ENCODE measurements at places on chromosomes 2 and 18. TPM values are rescaled to one million over a fixed set of nuclear protein-coding genes. Genes with fewer than 3 reads are reported as not detected.
A peak's percentile ranks its signal among the peaks of the same experiment; 100 is the strongest.

GRCh38 chr2:68280796-68281195, 28.5 kb upstream of the PPP3R1 start:
- no peaks in the 10 kb centered on the region for H3K36me3 ChIP-seq
- H3K27me3 ChIP-seq: no peaks in the 10 kb centered on the region
- H3K27ac ChIP-seq: no peak overlapping the region
- no peak for DNase-seq

GRCh38 chr2:9002637-9003365, 683 bp downstream of the MBOAT2 start:
- H3K36me3 ChIP-seq: no peaks in the 10 kb centered on the region
- H3K4me1 ChIP-seq: peaks cover 3% of the 10 kb centered on the region
- H3K27ac ChIP-seq: peak overlapping the region; percentile 3
- no peaks in the 10 kb centered on the region for H3K27me3 ChIP-seq
- peak overlapping the region; percentile 47 for H3K4me3 ChIP-seq
- DNase-seq: peak; percentile 17

DNA sequence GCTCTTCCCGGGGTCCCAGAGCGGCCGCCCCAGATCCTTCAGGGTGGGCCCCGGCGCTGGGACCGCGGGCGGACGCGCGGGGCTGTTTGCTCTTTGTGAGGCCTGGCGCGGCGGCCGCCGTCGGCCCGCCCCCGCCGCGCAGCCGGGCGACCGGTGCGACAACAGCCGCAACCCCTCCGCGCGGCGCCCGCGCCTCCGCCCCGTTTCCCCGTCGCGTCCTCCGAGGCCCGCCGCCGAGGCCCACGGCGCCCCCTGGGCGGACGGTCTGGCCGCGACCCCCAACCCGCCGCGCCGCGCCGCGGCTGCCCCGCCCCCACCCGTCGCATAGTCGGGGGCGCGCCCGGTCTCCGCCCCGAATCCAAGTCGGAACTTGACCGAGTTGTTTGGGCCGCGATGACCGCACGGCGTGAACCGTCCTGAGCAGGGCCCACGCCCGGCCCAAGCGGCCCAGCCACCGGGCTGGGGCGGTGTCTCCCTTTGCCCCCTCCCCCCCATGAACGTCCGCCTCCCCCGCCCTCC, 448 bp downstream of the YPEL5 start:
- H3K4me3 ChIP-seq: peak overlapping the region; percentile 80
- no peaks in the 10 kb centered on the region for H3K36me3 ChIP-seq
- H3K27ac ChIP-seq: peak overlapping the region; percentile 89
- no peak for DNase-seq

DNA sequence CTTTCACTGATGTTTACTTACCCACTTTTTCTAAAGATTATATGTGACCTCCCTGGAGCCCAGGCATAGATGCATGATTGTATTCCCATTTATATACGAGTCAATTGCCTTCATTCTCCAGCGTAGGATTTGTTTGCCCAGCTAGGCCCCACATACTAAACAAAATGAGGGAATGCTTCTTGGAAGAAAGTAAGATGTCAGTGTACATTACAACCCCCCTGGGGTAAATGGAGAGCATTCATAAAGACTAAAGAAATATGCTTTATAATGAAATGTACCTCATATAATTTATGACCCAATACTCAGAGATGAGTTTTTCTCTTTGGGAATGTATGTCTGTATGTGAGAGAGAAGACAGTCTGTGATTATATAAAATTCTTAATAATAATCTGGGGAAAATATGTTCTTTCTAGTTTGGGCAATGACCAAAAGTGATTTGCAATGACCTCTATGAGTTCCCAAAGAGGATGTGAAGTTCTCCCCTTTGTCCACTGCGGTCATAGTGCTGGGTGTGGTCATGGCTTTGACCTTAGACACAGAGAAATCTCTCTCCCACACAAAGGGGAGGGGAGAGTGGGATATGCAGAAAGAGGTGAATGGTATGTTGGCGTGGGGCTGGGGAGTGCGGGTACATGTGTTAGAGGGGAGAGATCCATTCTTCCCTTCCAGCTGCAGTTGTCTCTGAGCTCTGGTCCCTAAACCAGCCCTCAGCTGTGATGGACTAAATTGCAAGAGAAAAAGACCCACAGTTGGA, 175.6 kb downstream of the EN1 start:
- H3K4me1 ChIP-seq: peaks cover 3% of the 10 kb centered on the region
- H3K27ac ChIP-seq: no peak overlapping the region
- DNase-seq: no peak
- no peak overlapping the region for H3K4me3 ChIP-seq
- no peaks in the 10 kb centered on the region for H3K27me3 ChIP-seq
- H3K36me3 ChIP-seq: no peaks in the 10 kb centered on the region

LRRC30 gene
- total RNA-seq: not detected

KRTCAP3 gene
- total RNA-seq: 3.3 TPM

- no peak for DNase-seq
- H3K27ac ChIP-seq: no peak overlapping the region
- no peak overlapping the region for H3K4me3 ChIP-seq
- H3K27me3 ChIP-seq: no peaks in the 10 kb centered on the region
- no peaks in the 10 kb centered on the region for H3K4me1 ChIP-seq
Measured at GRCh38 chr2:65045651-65046050, 10.6 kb upstream of the CEP68 start.

DNA sequence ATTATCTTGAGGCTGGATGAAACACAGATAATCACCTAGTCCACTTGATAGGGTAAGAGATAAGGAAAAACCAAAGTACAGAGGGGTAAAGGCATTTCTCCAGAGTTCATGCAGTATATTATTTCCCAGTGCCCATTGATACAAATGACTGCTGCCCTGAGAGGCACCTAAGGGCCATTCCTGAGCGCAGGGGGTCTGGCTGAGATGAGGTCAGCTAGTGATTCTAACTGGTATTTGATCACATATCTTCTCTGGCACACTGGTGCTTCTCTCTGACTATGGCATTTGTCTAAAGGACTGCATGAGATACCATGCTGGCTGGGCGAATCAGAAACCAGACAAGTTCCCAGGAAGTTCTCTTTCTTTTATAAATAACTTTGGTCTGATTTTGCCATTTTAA, 73.3 kb upstream of the TFCP2L1 start:
- H3K4me1 ChIP-seq: no peaks in the 10 kb centered on the region
- no peak overlapping the region for H3K27ac ChIP-seq
- H3K4me3 ChIP-seq: no peak overlapping the region

DNA sequence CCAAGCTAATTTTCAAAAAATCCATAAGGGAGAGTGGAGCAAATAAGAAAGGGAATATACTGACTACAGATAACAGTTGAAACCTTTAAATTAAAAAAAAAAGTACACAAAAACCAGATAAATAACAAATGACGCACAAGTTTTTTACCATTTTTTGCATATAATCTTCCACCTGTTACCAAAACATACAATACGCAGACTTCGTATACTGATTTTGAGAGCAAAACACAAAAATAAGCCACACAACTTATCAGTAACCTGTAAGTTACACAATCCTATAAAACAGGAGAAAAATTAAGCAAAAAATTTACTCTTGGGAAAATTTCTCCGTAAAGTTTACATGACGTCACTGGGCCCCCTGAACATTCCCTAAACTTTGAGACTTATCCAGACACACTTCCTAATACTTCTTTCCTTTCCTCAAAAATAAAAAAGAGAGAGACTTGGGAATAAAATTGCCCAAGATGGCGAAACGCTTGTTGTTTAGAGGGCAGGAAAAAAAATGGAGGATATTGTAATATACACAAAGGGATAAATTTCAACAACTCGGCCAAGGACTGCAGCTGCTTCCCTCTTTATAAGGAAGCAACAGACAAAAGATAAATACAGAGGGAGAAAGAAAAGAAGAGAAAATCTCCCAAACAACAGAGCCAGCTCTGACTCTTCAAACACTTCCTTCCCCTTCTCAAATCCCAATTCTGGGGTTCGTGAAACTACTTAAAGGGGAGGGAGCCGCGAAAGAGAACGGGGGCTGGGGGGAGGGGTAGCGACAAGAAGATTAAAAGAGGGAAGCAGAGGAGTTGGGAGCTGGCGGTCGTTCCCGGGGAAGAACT, 1.6 kb downstream of the BAZ2B start:
- H3K27me3 ChIP-seq: peaks cover 2% of the 10 kb centered on the region
- DNase-seq: no peak
- no peaks in the 10 kb centered on the region for H3K36me3 ChIP-seq

- H3K27me3 ChIP-seq: no peaks in the 10 kb centered on the region
- DNase-seq: no peak
- H3K27ac ChIP-seq: no peak overlapping the region
- no peaks in the 10 kb centered on the region for H3K4me1 ChIP-seq
- no peak overlapping the region for H3K4me3 ChIP-seq
Measured at GRCh38 chr2:190267302-190267701, 52.3 kb downstream of the HIBCH start.

- no peaks in the 10 kb centered on the region for H3K4me1 ChIP-seq
- DNase-seq: no peak
Measured at GRCh38 chr18:11678211-11678610, 10.9 kb upstream of the GNAL start.

- no peak for DNase-seq
- H3K36me3 ChIP-seq: no peaks in the 10 kb centered on the region
- no peaks in the 10 kb centered on the region for H3K27me3 ChIP-seq
- no peaks in the 10 kb centered on the region for H3K4me1 ChIP-seq
- no peak overlapping the region for H3K27ac ChIP-seq
Measured at GRCh38 chr2:233005096-233005495, 8.0 kb downstream of the NGEF start.

DNA sequence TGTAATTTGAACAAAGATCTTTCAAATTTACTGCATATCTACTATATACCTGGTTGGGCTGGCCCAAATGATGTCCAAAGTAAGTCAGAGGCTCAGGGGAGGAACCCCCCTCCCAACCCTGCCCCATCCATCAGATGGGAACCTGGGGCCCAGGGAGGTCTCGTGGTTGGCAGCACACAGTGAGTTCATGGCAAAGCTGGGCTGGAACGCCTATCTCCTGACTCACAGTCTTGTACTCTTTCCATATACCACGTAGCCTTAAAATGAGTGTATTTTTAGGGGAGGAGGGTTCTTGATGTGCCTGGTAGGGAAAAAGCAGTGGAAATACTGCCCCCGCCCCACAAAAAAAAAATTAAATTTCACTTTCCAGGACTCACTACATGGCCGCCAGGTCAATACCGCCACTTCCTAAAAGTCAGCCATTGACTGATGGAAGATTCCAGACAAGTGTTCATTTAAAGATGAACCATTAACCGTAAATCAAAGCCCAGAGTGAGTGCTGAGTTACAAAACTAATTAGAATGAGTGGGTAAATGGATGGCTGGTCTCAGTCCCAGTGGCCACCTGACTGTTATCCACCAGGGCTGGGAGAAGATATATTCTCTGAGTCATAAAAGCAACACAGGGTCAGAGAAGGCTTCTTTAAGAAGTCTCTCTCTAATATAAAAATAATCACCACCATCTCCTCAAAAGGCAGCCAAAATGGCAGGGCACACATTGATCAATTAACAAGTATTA, 80.5 kb downstream of the ZBTB7C start:
- H3K27ac ChIP-seq: no peak overlapping the region
- H3K36me3 ChIP-seq: no peaks in the 10 kb centered on the region
- no peak overlapping the region for H3K4me3 ChIP-seq
- DNase-seq: no peak
